Breast epithelium (tissue), 4 donors: ENCODE measurements at places on chromosomes 16 and 17.

DNA sequence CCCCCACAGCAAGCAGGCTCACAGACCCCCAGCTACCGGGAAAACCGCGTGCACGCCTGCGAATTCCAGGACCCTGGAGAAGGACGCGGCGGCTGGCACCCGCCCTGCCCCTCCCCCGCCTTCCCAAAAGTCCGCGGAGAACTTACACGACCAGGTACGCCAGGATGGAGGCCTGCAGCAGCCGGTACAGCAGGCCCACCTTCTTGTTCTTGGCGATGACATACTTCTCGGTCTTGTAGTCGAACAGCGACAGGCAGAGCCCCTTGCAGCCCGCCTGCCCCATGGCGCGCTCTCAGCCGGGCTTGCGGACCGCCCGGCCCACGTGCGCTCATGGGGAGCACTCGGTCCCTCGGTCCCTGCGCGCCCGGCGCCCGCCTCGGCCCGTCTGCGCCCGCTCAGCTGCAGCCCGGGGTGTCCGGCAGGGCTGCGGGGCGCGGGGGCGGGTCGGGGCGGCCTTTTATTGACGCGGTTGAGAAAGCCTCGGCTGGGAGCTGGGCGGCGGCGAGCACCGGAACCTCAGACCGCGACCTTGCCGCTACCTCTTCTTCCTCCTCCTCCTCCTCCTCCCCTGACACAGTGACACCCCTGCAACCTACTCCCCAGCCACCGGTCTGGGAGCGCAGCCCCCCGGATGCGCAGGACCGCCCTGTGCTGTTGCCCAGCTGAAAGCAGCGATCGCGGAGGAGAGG is at the start of gene P2RX5:
P2RX5 (minus strand) TSS at position 433 of the 689 bp plus-strand sequence; CDS start at position 283, 150 bp downstream.
- DNase-seq: no peak

GRCh38 chr17:34259146-34259545 is 4.1 kb downstream of the CCL2 start:
- DNase-seq: no peak

DNA sequence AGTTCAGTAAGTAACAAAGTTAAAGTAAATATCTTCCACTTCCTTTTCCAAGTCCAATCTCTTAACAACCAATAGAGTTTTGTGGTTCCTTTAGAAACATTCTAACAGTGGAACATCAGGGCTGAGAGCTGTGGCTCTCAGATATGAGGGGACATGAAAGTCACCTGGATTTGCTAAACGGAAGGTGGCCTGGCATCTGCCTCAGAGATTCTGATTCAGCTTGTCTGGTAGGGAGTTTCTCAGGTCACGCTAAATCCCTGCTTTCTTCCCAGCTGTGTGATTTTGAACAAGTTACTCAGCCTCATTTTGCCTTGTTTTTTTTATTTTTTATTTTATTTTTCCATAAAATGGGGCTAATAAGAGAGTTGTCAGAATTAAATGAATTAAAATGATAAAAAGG is 411.0 kb upstream of the CDH11 start:
- DNase-seq: no peak

GRCh38 chr16:10629592-10629963 is 49.2 kb upstream of the EMP2 start:
- DNase-seq: no peak

GRCh38 chr17:17376362-17376761 is 73.2 kb downstream of the NT5M start:
- no peak for DNase-seq

GRCh38 chr17:2871205-2871604 is 75.0 kb downstream of the RAP1GAP2 start:
- no peak for DNase-seq

- DNase-seq: no peak
Observed at GRCh38 chr17:67633751-67634211, 84.0 kb upstream of the NOL11 start.

DNA sequence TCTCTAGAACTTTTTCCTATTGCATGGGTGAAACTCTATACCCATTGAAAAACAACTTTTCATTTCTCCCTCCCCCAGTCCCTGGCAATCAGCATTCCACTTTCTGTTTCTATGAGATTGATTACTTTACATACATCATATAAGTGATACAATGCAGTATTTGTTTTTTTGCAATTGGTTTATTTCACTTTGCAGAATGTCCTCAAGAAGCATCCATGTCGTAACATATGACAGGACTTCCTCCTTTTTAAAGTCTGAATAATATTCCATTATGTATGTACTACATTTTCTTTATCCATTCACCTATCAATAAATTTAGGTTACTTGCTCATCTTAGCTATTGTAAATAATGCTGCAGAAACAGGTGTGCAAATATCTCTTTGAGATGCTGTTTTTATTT is 8.8 kb downstream of the IL21R start:
- DNase-seq: no peak

- DNase-seq: no peak
Observed at GRCh38 chr17:17712268-17712924, 31.1 kb downstream of the RAI1 start.
